ENCODE measurements at places on chromosomes 13 and 19. TPM values are rescaled to one million over a fixed set of nuclear protein-coding genes. Genes with fewer than 3 reads are reported as not detected.

Gene ZNF8
- total RNA-seq = 0.97 TPM

Gene ADAMTSL5
- total RNA-seq = 3.5 TPM

Gene ZNF416
- total RNA-seq = 4.9 TPM

Gene ATXN8OS
- total RNA-seq = not detected

Gene PDE4C
- 0.20 TPM for total RNA-seq

Gene RAB8A
- 50.6 TPM for total RNA-seq

Gene DAND5
- not detected for total RNA-seq

Gene CEBPA
- 7.8 TPM for total RNA-seq

Gene BSPH1
- not detected for total RNA-seq

Gene SOX21
- 0.51 TPM for total RNA-seq

Gene CEACAM3
- total RNA-seq = not detected

Gene HSD17B14
- total RNA-seq = 14.1 TPM

Gene PSG1
- 0.12 TPM for total RNA-seq

Gene CYP4F11
- 5.2 TPM for total RNA-seq

Gene ZNF536
- total RNA-seq = not detected

Gene C5AR1
- total RNA-seq = 1.5 TPM

Gene KLK6
- total RNA-seq = 0.30 TPM

Gene HMG20B
- total RNA-seq = 55.7 TPM

Gene SCEL
- 0.84 TPM for total RNA-seq

Gene KLK2
- 0.18 TPM for total RNA-seq

Gene NKPD1
- 0.78 TPM for total RNA-seq

Gene FBXO17
- total RNA-seq = 73.3 TPM

Gene CD70
- total RNA-seq = 24.9 TPM

Gene LIM2
- total RNA-seq = not detected

Gene CAPN12
- total RNA-seq = 4.9 TPM

Gene TEX101
- not detected for total RNA-seq

Gene PRRG2
- 1.3 TPM for total RNA-seq

Gene ZNF208
- total RNA-seq = not detected

Gene SLC25A23
- total RNA-seq = 18.9 TPM

Gene GPR4
- total RNA-seq = 0.29 TPM

Gene PRSS57
- total RNA-seq = 0.23 TPM

Gene ANO8
- total RNA-seq = 2.7 TPM

Gene SIGLEC11
- 0.13 TPM for total RNA-seq

Gene ELSPBP1
- not detected for total RNA-seq

Gene PLPPR3
- total RNA-seq = 5.6 TPM

Gene GFY
- 0.16 TPM for total RNA-seq

Gene SELENOW
- 176 TPM for total RNA-seq

Gene GPR183
- not detected for total RNA-seq

Gene ACP5
- total RNA-seq = 0.15 TPM

Gene RXFP2
- not detected for total RNA-seq

Gene ACTMAP
- total RNA-seq = 18.1 TPM

Gene CD79A
- total RNA-seq = 0.71 TPM

Gene LILRB3
- 0.17 TPM for total RNA-seq

Gene PINLYP
- not detected for total RNA-seq

Gene SYCN
- not detected for total RNA-seq

Measured in A549 treated with Hydrocortisone at 1 μM for 4 hours (cell line).